ENCODE measurements at places on chromosomes 1 and 21.

- no peaks in the 10 kb centered on the region for H3K36me3 ChIP-seq
- DNase-seq, result no peak
- no peak overlapping the region for H3K27ac ChIP-seq
- H3K4me3 ChIP-seq, result no peak overlapping the region
These were observed 29.1 kb upstream of the SRP9 start for GRCh38 chr1:225748529-225748928.

GRCh38 chr21:17051054-17051453 is 461.8 kb upstream of the CXADR start:
- no peak overlapping the region for H3K27ac ChIP-seq
- H3K36me3 ChIP-seq, result no peaks in the 10 kb centered on the region
- no peaks in the 10 kb centered on the region for H3K4me1 ChIP-seq
- H3K27me3 ChIP-seq, result no peaks in the 10 kb centered on the region
- no peak overlapping the region for H3K4me3 ChIP-seq

DNA sequence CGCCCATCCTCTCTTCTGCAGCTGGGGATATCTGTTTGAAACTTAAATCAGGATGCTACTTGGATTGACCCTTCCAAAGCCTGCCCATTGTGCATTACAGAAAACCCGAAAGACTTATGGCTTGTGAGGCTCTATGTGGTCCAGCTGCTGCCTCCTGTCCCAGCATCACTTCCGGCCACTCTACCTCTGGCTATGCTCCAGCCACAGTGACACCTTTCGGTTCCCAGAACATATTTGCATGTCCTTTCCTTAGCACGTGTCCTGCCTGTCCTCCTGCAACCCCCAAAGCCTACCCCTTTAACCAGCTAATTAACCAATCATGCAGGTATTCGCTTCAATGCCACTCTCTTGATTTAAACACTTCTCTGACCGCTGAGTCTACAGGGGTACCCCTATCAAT is 167.6 kb downstream of the PRDM2 start:
- no peaks in the 10 kb centered on the region for H3K36me3 ChIP-seq
- no peak overlapping the region for H3K27ac ChIP-seq
- DNase-seq, result no peak
- no peak overlapping the region for H3K4me3 ChIP-seq
- H3K4me1 ChIP-seq, result no peaks in the 10 kb centered on the region

GRCh38 chr1:30378003-30378596 is 345.3 kb downstream of the MATN1 start:
- H3K27ac ChIP-seq, result no peak overlapping the region
- peaks cover 94% of the 10 kb centered on the region for H3K27me3 ChIP-seq
- no peaks in the 10 kb centered on the region for H3K36me3 ChIP-seq
- H3K4me3 ChIP-seq, result no peak overlapping the region

- H3K36me3 ChIP-seq, result 0 out of 2 replicates have a peak, but pooled peaks cover 2% of the 10 kb centered on the region
- no peak overlapping the region for H3K4me3 ChIP-seq
- no peaks in the 10 kb centered on the region for H3K27me3 ChIP-seq
- no peak overlapping the region for H3K27ac ChIP-seq
- no peak for DNase-seq
These were observed 3.8 kb downstream of the ARV1 start for GRCh38 chr1:230982696-230983095.

DNA sequence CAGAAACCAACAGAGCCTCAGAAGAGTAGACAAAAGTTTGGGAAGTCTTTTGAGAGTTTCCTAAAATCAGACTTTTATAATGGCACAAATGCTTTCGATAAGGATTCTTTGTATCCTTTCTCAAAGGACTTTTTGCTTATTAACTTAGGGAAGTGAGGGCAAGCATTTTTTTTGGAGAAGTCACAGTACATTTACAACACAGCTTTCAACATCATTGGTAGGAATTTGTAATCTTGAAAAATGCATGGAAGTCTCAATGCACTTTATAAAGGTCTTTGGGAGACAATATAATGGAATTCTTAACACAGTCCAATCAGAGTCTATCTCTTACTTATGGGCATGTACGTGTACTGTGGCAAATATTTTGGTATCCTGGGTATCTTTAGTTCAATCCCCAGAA is 325.8 kb upstream of the NR5A2 start:
- no peaks in the 10 kb centered on the region for H3K4me1 ChIP-seq
- H3K27ac ChIP-seq, result no peak overlapping the region
- H3K4me3 ChIP-seq, result no peak overlapping the region
- no peak for DNase-seq
- no peaks in the 10 kb centered on the region for H3K27me3 ChIP-seq
- H3K36me3 ChIP-seq, result no peaks in the 10 kb centered on the region

DNA sequence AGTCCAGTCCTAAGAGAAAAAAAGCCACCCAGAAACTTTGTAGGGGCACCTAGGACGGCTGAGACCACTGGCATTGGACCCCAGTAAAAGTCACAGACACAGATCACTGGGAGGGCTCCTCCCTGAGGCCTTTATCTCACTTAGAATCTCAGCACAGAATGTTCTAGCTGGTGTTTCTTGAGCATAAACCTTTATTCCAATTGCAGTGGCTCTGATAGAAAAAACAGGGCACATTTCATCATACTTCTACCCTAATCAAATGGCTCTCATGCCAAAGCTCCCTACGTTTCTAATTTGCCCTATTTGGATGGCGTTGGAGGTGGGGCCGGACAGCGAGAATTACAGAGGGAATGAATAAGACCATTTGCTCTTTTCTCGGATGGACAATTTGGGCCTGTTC is 53.8 kb downstream of the NGF start:
- H3K4me1 ChIP-seq, result no peaks in the 10 kb centered on the region
- H3K27me3 ChIP-seq, result peaks cover 2% of the 10 kb centered on the region
- no peak overlapping the region for H3K4me3 ChIP-seq
- no peak overlapping the region for H3K27ac ChIP-seq

Measured in MM.1S (cell line).